ENCODE measurements at places on chromosomes 6 and 20.

DNA sequence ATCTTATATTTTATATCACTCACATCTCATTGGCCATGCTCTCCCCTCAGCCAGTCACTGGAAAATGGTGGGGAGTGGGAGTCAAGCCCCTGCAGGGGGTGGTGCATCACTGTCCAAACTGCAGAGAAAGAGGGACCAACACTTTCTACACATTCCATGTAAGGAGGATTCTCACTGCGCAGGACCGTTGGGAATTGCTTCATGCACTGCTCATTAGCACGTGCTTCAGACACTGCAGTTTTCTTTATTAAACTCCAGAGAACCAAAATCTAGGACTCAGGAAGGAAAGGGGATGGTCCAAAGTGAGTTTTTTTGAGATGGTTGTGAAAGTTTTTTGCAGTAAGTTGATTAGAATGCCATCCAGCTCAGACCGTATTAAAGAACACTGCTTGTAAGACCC lies 269.8 kb downstream of the FARS2 start:
- no peak for DNase-seq

DNA sequence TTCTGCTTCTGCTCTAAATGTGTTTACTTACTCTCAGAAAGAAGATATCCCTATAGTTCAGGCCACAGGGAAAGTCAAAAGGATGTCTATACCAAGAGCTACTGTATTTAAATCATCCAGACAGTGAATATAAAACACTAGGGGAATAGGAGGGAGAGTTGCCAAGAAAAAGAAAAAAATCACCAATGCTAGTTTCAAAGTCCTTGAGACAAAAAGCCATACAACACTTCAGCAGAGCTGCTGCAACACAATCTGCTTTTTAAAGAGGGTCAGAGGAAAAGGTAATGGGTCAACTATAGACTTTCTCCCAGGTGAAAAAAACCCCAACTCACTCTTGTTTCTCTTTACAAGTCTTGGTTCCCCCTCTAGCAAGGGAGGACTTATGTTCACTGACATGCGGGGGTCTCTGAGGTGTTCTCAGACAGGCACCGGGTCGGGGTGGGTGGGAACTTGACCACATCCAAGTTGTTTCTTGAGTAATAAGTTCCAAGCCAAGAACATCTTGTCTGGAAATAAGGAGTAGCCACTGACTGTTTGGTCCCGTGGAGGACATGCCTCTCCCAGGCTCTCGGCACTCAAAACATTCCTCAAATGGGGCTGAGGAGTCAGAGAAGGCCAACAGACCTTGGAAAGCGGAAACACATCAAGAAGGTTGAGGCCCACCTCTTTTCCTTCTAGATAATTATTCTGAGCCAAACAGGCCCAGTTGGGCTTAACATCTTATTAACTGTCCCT lies 47.7 kb downstream of the GJA10 start:
- no peak for DNase-seq

- no peak for DNase-seq
Measured at GRCh38 chr20:39130627-39131026, 168.5 kb downstream of the DHX35 start.

GRCh38 chr6:141677598-141678211 lies 455.0 kb upstream of the GJE1 start:
- no peak for DNase-seq

DNA sequence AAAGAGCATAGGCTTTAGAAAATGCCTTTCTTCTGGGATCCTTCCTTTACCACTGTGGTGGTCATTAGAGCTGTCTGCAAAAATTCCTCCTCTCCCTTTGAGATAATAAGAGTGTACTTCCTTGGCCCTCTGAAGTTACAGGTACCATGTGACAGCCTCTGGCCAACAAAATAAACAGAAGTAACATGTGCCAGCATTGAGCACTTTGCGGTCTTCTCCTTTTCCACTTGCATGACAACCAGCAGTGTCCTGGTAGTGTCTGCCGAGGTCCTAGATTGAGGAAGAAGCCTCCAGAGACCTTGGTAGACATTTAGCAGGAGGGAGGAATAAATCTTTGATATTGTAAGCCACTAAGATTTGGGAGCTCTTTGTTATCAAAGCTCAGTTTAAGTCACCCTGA lies 87.5 kb upstream of the ARID1B start:
- DNase-seq: no peak

GRCh38 chr20:16143596-16143995 lies 429.7 kb downstream of the KIF16B start:
- no peak for DNase-seq

DNA sequence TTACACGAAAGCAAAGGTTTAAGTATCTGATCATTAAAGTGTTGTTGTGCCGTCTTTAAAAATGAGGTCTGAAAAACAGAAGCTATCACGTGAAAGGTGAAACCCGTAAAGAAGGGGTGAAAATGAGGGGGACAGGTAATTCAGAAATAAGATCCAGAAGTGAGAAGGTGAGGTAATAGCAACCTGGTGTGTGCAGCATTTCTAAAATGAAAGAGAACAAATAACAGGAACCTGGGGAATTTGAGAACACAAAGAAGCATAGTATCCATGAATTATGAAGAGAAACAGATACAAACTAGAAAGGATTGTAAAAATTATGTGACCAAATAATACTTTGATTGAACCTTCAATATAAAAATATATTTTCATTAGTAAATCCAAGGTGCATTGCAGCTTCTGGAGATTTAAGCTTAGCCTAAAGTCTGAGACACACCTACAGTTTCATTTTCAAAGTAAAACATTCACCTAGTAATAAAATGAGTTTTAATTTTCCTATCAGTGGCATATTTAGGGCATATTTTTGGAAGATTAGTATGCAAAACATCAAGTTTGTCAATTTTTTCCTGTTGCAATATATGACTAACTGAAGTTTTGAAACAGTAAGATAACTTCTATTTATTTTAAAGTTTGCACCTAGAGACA lies 1.4 kb downstream of the HEY2 start:
- DNase-seq: no peak

GRCh38 chr20:49505518-49505917 lies 23.1 kb upstream of the KCNB1 start:
- DNase-seq: no peak

DNA sequence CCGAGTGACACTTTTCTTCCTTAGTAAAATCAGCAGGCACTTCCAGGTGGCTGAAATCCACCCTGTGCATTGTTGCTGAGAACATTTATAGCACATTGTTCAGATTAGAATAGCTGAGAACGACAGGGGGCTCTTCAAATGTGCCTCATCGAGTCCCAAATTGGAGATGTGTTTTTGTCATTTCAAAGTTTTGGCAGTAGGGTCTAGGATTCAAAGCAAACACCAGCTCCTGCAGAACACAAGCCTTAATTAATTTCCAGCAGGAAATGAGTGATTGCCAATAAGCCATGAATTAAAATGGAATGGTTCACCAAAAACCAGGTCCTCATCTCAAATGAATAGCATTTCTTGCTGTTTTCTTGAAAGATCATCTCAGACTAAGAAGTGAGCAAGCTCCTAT lies 171.6 kb downstream of the PLCB1 start:
- DNase-seq: no peak

GRCh38 chr20:4009309-4009708 lies 6.0 kb downstream of the RNF24 start:
- DNase-seq: no peak

DNA sequence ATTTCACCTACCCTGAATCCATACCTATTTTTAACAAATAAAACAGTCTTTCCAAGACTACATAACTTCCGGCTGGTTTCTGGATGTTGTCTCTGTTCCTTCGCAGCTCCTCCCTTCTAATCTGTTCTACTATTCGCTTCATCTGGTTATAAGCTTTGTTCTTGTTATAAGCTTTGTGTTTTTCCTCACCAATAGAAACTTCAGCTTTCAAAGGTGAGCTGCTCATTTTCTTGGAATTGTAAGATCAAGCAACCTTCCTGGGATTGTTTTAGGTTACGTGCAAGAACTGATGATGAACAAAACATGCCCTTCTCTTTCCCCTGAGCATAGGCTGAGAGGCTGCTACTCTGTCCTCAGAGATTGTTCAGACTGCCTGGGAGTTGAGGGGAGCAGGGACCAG lies 2.1 kb downstream of the GFOD1 start:
- no peak for DNase-seq

- no peak for DNase-seq
Measured at GRCh38 chr6:22145823-22146677, 150.8 kb downstream of the PRL start.

Measured in stimulated activated CD8-positive, alpha-beta memory T cell treated with anti-CD3 and anti-CD28 coated beads, Interleukin-12 subunit alpha, Interleukin-12 subunit beta, amount 100 ng/mL, for 4 hours (primary cell).